ENCODE measurements at places on chromosomes 13 and 19. TPM values are rescaled to one million over a fixed set of nuclear protein-coding genes. Genes with fewer than 3 reads are reported as not detected.

GRCh38 chr13:79812070-79812850 is 331.3 kb downstream of the NDFIP2 start:
- DNase-seq, result no peak

The SLC7A9 gene
- polyA plus RNA-seq, result not detected

The CLDND2 gene
- polyA plus RNA-seq, result not detected

DNA sequence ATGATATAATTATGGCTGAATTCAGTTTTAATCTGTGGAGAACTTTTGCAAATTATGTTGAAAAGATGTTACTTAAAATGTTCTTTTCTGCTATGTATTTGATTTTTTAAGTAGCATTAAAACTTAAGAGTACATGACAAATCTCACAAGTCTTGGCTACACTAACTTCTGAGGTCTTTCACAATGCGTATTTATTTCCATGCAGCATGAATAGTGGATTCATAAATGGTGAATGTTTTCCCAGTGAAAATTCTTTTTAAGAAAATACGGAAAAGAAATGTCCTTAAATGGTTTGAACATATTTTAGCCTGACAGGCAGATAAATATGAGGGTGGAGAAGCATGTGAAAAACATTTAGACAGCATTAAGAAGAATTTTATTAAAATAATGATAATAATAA is 30.2 kb downstream of the GARRE1 start:
- no peak for DNase-seq

The TRIP10 gene
- polyA plus RNA-seq, result 50.7 TPM
